ENCODE measurements at places on chromosomes 5 and 9. TPM values are rescaled to one million over a fixed set of nuclear protein-coding genes. Genes with fewer than 3 reads are reported as not detected.

PTPN3 gene
- 19.0 TPM for total RNA-seq

ACOT12 gene
- not detected for total RNA-seq

PCDHB4 gene
- 0.13 TPM for total RNA-seq

ARL14EPL gene
- not detected for total RNA-seq

BTF3 gene
- 457 TPM for total RNA-seq

ADAMTSL1 gene
- 10.4 TPM for total RNA-seq

All from mesangial cell (primary cell).